ENCODE measurements at places on chromosomes 4 and X.
A peak's percentile ranks its signal among the peaks of the same experiment; 100 is the strongest.

- no peak for DNase-seq
Observed at GRCh38 chr4:26406346-26406975, 83.8 kb downstream of the CCKAR start.

GRCh38 chr4:133385161-133385954 is 236.3 kb downstream of the PCDH10 start:
- no peak for DNase-seq

- no peak for DNase-seq
Observed at GRCh38 chr4:102878901-102879300, 10.1 kb downstream of the CISD2 start.

- DNase-seq = no peak
Observed at GRCh38 chr4:113826421-113826820, 64.9 kb upstream of the CAMK2D start.

DNA sequence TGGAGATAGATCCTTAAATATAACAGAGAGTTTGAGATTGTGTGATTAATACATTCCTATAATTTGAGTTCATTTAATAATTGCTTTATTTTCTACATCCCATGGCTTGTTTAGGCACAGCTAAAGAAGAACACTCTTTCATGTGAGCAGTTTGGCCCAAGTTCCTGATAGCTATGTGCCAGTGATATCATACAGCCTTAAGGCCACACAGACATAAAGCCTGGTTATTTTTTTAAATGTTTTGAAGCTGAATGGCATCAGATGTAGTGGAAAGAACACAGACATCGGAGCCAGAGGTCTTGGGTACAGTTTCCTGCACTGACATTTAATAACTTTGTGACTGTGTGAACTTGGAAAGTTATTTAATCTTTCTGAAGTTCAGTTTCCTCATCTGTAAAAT is 7.0 kb upstream of the NDNF start:
- no peak for DNase-seq

GRCh38 chr4:151933122-151933827 is 172.5 kb upstream of the GATB start:
- DNase-seq = no peak

- DNase-seq = no peak
Observed at GRCh38 chrX:2513121-2513664, 12.4 kb upstream of the DHRSX start.

DNA sequence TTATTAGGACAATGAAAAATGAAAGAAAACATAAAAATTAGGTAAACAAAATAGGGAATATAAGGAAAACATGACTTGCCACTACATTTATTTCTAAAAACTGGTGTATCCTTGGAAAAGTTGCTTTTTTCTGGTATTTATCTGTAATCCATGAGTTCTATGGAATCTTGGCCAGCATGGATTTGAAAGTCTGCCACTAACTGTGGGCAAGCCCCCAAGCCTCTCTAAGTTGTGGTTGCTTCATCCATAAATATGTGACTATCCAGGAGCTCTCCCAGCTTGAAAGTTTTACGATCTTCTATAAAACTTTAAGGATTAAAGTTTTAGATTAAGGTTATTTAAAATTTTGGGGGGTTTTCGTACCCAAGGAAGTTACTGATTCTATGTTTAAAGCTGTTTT is 21.8 kb downstream of the RPS6KA3 start:
- no peak for DNase-seq

DNA sequence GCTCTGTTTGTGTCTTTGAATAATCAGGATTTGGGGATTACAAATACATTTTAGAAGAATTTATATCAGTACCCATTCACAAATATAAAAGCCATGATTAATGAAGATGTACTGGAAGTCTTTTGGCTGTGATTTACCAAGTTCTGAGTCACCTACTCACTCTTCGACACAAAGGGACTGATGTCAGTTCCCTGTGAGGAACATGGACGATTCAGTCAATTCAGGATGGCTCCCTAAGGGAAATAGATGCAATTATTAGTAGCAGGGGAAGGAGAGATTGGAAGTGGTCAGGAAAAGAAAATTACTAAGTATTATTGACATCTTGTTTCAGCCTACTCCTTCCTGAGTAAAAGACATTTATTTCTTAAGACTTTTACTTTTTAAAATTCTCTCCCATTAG is 550.7 kb upstream of the SLIT2 start:
- DNase-seq = no peak

GRCh38 chr4:146456681-146457080 is 65.1 kb downstream of the SLC10A7 start:
- DNase-seq = no peak

GRCh38 chr4:99816545-99817308 is at the start of gene DAPP1:
Gene DAPP1, plus strand, starts transcription at chr4:99816827. Its CDS starts 87 bp downstream, at chr4:99816914.
- DNase-seq = peak; percentile 77

DNA sequence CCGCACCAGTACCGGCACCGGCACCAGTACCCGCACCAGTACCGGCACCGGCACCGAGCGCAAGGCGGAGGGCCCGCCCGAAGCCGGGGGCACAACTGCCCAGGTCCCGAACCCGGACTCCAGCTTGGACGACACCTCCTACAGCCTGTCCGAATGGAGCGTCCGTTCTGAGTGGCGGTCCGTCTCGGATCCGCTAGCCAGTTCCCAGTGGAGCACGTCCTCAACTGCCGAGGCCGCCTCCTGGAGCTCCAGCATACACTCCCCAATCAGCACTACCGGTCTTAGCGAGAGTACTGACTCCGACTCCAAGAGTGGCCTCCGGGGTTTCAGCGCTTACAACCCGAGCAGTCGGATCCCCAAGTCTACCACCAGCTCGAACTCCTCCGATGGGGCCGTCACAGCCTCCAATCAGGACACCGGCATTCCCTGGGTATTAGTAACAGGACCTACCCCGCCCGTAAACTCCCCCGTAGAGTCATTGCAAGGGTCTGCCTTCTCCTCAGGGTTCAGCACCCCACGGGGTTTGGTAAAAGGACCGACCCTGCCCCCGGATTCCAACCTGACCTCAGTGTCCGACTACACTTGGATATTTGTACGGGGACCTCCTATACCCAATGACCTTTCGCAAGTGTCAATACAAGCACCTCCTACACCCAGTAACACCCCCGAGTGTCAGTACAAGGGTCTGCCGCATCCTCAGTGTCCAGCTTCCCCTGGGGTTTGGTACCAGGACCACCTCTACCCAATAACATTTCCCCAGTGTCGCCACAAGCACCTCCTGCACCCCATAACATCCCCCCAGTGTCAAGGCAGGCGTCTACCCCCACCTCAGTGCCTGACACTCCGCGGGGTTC is 721 bp upstream of the MAOA start:
- DNase-seq = peak; percentile 7

DNA sequence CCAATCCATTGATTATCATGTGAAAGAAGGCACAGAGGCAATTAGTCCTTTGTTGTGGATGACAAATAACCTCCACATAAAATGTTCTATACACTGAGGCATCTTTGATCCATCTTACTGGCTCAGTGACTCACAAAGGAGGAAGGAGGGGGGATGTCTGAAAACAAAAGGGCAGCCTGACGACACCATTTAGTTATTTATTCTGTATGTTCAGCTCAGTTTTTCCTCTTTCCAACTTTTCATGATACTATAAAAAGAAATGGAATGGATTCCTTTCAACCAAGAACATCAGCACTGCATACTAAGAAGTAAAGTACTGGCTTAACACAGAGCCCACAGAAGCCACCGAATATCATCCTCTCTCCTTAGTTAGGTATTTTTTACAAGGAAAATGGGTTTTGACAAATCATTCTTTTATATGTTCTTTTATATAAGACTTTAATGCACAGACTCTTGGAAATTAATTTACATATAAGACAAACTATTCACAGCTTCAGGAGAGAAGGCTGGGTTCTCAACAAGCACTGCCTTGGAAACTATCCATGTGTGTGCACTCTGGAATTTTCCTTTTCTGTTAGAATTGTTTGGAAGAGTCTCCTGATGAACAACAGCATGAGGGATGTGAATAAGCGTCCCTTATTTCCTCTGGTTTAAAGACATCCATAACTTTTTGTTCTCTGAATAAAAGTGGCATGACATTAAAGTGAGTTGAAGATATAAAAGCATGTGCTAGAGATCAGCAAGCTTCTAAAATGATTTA is 135.6 kb downstream of the TSPAN5 start:
- DNase-seq = no peak

- DNase-seq = peak; percentile 19
Observed at GRCh38 chrX:65644621-65645289, 22.7 kb upstream of the MSN start.

DNA sequence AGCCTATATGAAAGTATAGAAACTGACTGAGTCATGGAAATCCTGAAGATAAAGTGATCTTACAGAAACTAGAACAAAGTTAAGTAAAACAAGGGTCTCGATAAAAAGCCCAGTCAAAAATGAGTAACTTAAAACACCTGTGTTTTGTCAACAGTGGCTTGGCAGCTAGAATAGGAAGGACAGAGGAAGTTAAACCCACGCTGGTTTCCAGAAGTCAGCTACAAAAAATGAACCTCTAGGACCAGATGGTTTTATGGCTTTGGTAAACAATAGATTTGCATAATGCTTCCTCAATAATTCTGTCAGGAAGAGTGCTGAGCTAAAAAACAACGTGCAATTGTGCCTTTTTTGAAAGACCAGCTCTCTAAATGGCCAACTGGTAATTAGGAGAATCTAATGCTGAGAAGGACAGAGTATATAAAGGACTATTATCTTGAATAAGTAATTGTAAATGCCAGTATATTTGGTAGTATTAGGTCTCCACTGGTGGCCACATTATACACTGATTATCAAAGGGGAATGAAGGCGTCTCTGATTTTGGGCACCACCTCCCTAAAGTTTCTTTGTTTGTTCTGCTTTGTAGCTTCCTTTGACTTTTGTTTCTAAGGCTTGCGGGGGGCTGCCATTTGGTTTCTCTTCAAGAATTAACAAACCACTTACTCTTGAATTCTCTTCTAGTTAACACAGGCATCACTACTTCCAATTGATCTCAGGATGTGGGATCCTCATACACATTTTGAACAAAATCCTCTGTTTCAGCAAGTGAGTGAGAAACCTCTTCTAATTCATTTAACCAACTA is 72.2 kb upstream of the PPP3CA start:
- DNase-seq = no peak

DNA sequence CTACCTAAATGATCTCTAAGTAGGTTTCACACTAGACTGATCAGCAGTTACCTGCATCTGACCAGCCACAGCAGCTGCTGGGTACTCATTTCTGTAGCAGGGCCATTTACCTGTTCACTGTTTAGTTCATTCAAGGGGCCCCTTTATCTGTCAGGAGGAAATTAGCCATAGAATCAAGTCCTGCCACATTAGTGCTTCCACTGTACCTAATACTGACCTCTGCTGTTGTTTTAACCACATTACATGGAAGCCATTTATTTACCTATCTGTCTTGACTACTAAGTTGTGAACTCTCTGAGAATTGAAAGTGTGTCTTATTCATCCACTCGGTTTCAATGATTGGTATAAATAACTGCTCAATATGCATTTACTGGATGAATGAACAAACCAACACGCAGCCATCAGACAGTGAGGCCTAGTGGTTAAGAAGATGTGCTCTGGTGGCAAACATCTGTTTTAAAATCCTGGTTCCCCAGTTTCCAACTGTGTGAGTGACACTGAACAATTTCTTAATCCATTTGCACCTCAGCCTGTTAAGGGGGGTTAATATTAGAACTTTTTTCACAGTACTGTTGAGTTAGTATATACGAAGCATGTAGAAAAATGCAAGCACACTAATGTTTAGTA is 30.0 kb upstream of the ANXA5 start:
- peak; percentile 70 for DNase-seq

DNA sequence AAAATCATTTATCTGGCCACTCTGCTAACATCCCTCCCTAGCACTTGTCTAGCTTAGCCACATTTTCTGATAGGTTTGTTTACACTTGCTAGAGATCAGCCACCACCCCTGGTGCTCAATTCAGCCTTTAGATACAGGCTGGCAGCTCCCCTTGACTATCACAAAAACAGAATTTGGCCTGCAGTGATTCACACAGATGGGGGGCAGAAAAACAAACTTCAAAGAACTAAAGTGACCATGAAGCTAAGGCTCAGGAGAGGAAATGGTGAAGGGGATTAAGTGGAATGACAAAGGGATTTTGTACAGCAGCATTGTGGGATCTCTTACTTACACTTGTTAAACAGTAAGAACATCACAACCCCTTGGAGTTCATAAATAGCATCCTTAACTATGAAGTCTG is 1718.0 kb upstream of the PCDH7 start:
- DNase-seq = no peak

DNA sequence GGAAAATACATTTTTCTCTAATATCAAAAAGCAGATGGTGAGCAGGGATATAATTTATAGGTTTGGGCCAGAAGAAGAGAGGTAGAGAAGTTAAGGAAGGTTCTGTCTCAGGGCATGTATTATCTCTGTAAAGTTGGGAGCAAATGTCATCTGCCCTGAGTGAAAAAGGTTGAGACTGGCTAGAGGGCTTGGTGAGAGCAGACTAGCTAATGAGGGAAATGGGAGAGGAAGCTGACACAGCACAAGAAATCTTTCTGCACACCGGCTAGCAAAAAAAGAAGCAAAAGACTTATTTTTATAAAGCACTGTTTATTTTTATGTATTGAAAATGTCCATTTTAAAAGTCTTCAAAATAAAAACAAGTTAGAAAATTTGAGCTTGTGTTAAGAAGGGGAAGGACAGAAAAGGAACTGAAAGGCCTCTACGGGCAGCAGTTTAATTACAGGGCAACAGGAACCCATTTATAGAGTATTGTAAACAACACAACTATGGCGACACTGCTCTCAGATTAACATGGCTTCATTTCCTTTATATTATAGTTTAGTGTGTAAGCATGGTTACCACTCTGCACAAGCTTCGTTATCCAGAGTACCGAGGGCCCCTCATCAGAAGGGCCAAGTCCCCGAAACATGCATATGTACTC is 17.4 kb downstream of the CD40LG start:
- no peak for DNase-seq

All from CD4-positive, alpha-beta T cell treated with Interleukin-2 at 100 ng/mL for 4 hours (primary cell).